ENCODE measurements at places on chromosomes 3 and 15.
A peak's percentile ranks its signal among the peaks of the same experiment; 100 is the strongest.

GRCh38 chr3:46731795-46732194 lies 14.1 kb upstream of the PRSS50 start:
- no peak for DNase-seq

DNA sequence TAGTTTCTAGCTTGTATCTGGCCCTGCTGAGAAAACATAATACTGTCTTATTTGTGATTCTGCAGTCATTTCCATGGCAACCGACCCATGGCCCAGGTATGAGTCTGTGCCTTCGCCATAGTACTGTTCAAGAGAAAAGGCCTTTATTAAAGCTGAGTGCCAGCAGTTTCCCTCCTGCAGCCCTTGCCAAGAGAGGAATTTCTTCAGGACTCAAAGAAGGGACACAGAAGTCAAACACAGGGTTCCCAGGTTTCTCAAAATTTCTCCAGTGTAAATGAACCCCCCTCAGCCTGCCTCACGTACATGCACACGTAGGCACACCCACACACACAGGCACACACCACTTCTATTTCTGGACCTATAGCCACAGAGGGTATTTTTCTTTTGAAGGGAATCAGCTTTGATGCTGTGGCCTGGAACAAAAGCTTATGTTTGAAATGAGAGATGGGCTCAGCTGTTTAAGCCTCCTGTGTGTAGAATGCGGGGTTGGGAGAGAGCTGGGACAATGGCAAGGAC lies 269.2 kb downstream of the PDCD6IP start:
- no peak for DNase-seq

- no peak for DNase-seq
Measured at GRCh38 chr3:56989169-56989976, 71.1 kb upstream of the SPATA12 start.

GRCh38 chr15:66580643-66581042 lies 14.8 kb upstream of the LCTL start:
- DNase-seq = no peak

DNA sequence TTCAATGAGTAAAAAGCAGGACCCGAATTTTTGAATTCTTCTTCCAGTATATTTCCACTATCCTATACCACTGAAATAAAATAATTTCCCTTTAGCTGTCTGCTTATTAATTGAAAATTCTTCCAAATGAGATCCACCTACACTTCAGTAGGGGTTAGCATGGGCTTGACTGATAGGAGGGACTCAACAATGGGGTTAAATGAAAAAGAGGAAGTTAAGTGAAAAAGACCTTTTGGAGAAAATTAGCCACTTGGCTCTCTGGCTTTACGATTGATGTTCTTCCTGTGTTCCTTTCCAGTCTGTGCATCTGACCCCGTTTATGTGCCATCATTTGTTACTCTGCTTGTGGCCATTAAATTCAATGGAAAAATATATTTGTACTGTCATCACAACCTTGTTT lies 54.0 kb upstream of the GCNT3 start:
- DNase-seq = no peak

GRCh38 chr3:80696280-80696679 lies 928.5 kb upstream of the ROBO1 start:
- no peak for DNase-seq

- no peak for DNase-seq
Measured at GRCh38 chr15:84829428-84829827, 12.3 kb downstream of the ALPK3 start.

DNA sequence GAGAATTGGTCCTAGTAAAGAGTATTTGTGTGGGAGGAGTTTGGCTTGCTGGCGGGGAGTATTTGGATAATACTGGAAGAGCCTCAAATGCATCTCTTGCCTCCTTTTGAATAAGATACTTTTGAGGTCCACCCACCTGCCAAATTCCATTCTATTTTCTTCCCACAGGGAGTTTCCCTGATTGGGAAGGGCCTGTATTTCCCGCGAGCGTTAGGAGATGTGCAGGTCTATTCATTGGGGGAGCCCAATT lies 406 bp upstream of the RASA2 start:
- DNase-seq = no peak

DNA sequence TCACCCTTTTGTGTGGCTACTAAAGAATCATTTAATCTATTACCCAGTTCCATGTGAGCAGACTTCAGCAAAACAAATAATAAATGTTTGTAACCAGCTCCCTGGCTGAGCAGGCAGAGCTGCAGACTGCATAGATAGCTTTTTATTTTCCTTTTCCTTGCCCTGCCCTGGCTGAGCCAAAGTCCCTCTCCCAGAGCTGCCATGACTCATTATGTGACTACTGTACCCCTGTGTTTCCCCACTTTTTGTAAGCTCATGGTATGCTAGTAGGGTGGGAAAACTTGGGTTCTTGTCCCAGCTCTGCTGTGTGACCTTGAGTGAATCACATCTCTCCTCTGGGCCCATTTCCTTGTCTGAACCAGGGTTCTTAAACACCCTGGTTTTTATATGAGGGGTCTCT lies 127.5 kb downstream of the CLSTN2 start:
- no peak for DNase-seq

GRCh38 chr3:53724566-53724965 lies 121.7 kb downstream of the CHDH start:
- no peak for DNase-seq

GRCh38 chr3:56421205-56421604 lies 47.1 kb downstream of the ERC2 start:
- no peak for DNase-seq

GRCh38 chr3:160180581-160181216 lies 44.5 kb upstream of the C3orf80 start:
- peak; percentile 97 for DNase-seq

GRCh38 chr15:47003568-47003967 lies 713.7 kb upstream of the SEMA6D start:
- no peak for DNase-seq

DNA sequence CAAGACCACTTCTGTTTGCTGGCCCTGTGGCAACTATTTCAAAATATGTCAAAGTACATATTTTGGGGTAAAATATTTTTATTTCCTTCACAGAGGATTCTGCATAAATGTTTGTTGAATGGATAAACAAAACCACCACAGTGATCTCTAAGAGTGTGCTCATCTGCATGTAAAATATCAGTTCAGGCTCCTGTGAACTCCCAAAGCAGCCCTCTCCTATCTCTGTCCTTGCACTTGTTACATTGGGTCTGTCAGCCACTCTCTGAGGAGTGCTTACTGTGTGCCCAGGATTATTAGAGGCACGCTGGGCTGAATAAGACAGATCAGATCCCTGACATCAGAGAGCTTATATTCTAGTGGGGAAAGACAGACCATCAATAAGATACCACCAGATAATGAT lies 27.1 kb downstream of the IQCH start:
- DNase-seq = no peak

DNA sequence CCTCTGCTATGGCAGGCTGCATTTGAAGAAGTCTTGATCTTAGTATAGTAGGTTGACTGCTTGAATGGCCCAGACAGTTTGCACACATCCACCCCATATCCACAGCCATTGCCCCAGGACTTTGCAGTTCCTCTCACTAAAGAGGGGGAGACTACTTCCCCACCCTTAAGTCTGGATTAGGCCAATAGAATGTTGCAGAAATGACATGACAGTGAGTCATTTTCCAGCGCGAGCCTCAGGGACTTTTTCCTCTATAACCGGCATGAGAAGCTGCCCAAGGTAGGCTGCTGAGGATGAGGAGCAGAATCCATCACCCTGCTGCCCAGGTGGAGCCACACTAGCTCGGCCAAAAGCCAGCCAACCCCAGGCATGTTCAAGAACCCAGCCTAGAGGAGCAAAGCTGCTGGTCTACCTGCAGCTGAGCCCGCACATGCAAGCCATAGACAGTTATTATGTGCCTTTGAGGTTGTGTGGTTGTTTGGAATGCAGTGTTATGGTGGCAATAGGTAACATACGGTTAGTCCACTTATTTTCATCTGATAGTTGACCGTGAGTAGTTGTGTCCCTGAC lies 113.9 kb downstream of the TLE3 start:
- no peak for DNase-seq
